ENCODE measurements at places on chromosomes 13 and 19. TPM values are rescaled to one million over a fixed set of nuclear protein-coding genes. Genes with fewer than 3 reads are reported as not detected.

IGSF23 gene
- not detected for polyA plus RNA-seq

SUCLA2 gene
- 34.9 TPM for polyA plus RNA-seq

GRCh38 chr13:51944428-51944827 lies 66.8 kb downstream of the ATP7B start:
- no peak for DNase-seq

GRCh38 chr19:1483979-1484428 lies 5.0 kb upstream of the C19orf25 start:
- DNase-seq, result no peak

DNA sequence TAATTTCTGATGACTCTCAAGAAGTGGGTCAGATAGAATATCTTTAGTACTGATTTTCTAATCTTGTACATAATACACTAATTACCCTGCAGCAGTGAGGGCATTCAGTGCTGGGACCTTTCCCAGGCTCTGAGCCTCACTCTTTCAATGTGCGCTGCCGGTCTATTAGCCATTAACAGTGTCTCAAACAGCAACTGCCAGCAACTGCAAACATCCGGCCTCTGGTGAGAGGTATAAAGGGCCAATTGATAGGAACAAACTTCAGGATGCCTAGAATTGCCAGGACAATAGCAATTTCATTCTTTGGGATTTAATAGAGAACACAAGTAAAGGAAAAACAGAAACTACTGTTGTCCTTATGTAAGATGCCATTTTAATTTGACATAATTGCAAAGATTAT lies 604.4 kb upstream of the SPRY2 start:
- DNase-seq, result peak; percentile 26

DNA sequence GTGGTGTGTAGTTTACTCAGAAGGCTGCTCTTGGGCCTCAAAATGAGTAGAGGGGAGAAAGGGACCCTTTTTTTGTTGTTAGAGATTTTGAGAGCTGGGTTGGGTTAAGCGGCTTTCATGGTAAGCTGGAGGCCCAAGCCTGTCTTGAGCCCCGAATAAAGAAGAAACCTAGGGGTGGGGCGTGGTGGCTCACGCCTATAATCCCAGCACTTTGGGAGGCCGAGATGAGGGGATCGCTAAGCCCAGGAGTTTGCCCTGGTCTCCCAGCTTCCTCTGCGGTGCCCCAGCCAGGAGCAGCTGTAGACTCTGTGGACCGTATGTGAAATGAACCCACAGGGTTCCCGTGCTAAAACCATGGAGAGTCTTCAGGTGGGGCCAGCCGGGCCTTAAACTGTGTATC lies 56.1 kb downstream of the KDM4B start:
- no peak for DNase-seq

DNA sequence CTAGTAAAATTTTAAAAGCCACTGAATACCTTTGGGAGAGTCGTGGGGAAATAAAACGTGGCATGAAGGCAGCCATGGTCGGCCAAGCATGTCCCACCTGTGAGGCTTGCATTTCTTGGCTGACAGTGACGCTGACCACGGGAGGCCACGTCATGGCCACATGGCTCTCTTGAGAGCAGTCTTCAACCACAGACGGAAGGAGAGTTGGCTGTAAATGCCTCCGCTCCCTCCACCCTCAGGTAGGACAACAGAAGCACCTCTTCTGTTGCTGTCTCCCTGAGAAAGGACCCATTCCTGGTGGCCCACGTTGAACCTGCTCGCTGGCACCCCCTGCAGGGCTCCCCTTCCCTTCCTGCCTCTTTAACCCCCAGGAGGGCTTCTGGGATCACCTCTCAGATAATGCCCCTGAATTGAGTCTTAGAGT lies 10.6 kb upstream of the LRRC25 start:
- DNase-seq, result peak; percentile 74
